DMS53 (cell line): ENCODE measurements at places on chromosomes 4 and X.
A peak's percentile ranks its signal among the peaks of the same experiment; 100 is the strongest.

DNA sequence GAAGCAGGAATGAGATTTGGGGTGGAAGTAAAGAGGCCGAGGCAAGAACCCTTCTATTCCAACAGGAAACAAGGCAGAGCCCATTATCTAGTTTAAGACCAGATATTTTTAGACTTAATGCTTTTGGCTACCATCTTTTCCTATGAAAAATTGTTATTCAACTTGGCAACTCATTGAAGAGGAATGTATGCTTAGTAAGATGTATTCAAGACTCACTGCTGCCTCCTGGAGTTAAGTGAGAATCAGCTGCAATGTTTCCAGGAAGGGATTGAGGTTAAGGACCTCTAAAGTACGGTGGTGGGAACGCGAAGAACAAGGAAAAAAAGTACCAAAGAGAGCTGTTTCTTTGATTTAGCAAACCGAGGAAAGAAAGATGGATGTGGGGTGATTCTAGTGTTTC, 89.1 kb downstream of the RAPGEF2 start:
- DNase-seq: peak; percentile 41

DNA sequence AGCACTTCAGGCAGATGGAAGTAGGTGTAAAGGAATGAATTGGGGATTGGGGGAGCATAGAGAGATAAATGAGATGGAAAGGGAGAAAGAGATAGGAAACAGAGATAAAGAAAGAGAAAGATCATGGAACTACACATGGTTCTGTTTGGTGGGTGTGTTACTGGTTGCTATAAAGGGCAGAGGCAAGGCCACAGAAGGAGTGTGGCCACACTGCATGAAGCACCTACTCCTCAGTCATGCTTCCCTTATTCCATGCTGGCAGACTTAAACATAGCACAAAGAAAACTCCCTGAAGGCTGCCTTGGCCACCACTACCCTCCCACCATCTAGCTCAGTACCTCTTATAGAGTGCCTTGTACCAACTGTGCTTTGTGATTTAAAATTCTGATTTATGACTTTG, 56.9 kb downstream of the OPHN1 start:
- no peak for DNase-seq

- no peak for DNase-seq
Measured at GRCh38 chr4:2923141-2923551, 40.1 kb downstream of the NOP14 start.

DNA sequence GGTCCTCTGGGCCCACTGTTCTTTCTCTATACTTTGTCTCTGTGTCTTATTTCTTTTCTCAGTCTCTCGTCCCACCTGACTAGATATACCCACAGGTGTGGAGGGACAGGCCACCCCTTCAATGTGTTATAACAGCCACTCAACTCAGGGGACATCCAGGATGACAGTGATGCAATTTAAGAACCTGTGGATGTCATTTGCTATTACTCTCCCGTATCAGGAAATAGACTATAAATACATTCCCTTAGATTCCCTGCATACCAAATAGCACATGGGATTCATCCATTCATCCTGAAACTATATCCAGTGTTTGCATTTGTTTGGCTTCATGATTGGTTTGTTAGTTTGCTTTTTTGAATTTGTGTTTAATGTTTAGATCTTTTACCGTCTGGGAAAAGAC, 16.6 kb upstream of the QRFPR start:
- DNase-seq: no peak

GRCh38 chr4:164779811-164780216, 25.9 kb downstream of the SMIM31 start:
- peak; percentile 61 for DNase-seq

DNA sequence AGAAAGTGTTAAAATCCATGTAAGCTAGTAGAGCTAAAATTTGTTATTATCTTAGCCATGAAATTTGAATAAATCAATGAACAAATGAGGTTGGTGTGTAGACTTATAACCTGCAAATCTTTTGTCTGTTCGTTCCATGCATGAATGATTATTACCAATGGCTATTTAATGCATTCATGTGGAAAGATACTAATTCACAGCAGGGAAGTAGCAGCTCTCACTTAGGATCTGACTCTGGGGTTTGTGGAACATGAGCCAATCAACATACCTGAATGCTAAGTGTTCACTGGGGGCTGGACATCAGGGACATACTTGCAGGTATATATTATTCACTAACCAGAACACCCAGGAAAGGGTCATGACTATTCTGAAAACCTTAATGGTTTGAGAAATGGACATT, 444.1 kb downstream of the STIM2 start:
- DNase-seq: peak; percentile 23

DNA sequence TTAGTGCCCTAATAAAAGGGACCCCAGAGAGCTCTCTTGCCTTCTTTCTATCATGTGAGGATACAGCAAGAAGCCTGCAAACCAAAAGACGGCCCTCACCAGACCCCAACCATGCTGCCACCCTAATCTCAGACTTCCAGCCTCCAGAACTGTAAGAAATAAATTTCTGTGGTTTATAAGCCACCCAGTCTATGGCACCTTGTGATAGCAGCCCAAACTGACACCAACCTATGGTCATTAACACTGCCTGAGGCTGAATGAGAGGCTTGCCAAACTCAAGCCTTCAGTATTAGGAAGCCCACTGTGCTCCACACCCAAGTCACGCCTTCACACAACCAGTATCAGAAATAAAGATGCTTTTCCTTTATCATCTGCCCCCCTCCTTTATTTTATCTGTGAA, 127.3 kb upstream of the KLF3 start:
- no peak for DNase-seq

DNA sequence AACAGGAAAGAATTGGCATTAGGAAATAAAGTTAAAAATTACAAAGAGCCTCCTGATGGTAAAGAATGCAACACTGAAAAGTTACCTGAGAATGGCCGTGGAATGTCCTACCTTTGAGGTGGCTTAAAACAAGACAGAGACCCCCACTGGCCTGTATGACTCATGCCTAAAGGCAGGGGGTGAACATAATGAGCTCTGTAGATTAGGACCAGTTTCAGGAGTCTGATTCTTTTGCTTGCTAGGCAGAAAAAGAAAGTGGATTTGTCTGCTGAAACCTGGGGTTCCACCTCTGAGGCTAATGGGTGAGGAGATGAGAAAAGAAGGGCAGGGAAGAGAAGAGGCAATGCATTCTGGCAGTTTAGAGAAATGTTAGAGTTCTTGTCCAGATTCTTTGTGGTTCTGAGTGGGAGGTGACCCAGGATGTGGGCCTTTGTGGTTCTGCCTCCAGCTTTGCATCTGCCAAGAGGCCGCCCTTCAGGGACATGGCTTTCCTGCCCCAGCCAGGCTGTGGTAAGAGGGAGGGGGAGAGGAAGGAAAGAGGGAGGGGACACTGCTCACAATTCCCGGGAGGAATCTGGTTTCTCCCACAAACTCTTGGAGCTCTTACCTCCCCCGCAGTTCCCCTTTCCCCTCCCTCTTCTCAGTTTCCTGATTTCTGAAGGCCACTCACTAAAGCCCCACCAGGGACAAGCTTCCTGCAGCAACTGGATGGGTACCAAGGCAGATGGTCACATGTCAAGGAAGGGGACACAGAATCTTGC, 109.6 kb downstream of the EFNB1 start:
- DNase-seq: no peak

GRCh38 chrX:22159071-22159470, 113.6 kb upstream of the CBLL2 start:
- no peak for DNase-seq

DNA sequence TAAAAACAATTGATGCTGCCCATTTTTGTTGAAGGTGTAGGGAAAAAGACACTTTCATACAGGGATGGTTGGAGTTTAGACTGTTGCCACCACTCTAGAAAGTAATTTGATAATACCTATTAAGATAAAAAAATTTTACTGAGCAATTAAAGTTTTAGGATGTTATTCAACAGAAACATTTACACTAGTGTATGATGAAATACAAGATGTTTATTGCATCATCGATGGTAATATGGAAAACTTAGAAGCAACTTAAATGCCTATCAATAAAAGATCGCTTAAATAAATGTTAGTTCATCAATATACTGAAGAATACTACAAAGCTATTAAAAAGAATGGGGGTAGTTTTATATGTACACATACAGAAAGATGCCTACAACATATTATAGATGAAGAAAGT, 9.2 kb upstream of the VSIG4 start:
- DNase-seq: no peak

DNA sequence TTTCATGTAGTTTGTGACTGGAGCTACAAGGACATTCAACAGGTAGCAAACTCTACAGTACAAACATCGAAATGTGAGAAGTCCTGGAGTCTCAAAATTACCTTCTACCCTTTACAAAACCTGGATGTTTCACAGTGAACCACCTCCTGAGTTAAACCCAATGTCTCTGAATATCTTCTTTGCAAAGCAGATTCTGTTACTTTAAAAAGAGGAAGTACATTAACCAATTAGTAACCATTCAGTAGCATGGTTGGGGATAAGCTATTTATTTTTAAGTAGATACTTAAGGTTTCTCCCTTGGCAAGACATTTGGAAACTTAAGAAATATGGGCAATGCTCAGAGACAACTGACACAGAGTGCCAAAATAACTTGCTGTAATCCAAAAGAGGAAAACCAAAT, 371.9 kb upstream of the NWD2 start:
- DNase-seq: no peak

DNA sequence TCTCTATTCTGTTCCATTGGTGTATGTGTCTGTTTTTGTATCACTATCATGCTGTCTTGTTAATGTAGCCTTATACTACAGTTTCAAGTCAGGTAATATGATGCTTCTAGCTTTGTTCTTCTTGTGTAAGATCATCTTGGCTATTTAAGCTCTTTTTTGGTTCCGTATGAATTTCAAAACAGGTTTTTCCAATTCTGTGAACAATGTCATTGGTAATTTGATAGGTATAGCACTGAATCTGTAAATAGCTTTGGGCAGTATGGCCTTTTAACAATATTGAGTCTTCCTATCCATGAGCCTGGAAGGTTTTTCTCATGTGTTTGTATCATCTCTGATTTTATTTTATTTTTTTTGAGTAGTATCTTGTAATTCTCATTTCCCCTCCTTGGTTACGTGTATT, 94.3 kb downstream of the ANAPC10 start:
- DNase-seq: peak; percentile 21

- DNase-seq: no peak
Measured at GRCh38 chrX:103442536-103442901, 66.2 kb downstream of the BEX3 start.

- no peak for DNase-seq
Measured at GRCh38 chr4:47612116-47613023, 127.3 kb downstream of the ATP10D start.

DNA sequence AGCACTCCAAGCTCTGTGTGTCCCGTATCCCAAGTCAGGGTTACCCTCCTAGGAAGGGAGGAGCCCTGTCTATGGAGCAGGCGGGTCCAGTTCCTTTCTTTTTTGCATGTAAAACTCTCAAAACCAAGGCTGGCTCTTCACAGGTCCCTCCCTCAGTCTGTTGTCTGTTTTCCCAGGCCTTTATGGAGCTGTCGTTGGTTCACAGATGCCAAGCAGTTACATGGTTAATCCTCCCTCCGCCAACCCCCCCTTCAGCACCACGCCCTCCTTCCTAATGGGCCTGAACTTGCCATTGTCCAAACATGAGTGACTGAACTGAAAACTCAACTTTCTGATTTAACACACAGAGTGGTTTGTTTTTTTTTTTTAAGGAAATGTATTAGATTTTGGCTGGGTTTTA, 148.3 kb downstream of the STOX2 start:
- no peak for DNase-seq

DNA sequence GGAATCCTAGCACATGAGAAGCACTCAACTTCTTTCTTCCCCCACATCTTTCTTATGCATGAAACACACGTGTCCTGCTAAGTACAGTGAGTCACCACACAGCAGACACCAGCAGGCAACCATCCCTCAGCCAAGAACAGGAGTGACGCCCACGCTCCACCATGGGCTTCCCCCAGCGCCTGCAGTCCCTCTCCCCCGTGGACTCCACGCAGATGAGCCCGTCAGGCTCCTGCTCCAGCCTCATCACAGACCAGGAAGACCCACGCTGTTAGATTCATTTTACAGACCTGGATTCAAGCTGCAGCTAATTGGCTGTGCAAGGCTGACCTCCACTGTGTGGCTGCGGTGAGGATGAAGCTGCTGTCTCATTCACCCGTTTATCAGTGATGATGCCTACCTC, 16.7 kb downstream of the HMX1 start:
- DNase-seq: no peak

- DNase-seq: peak; percentile 72
Measured at GRCh38 chr4:48635310-48635709, 144.8 kb downstream of the FRYL start.

GRCh38 chrX:14496674-14497073, 32.7 kb upstream of the GLRA2 start:
- peak; percentile 15 for DNase-seq

DNA sequence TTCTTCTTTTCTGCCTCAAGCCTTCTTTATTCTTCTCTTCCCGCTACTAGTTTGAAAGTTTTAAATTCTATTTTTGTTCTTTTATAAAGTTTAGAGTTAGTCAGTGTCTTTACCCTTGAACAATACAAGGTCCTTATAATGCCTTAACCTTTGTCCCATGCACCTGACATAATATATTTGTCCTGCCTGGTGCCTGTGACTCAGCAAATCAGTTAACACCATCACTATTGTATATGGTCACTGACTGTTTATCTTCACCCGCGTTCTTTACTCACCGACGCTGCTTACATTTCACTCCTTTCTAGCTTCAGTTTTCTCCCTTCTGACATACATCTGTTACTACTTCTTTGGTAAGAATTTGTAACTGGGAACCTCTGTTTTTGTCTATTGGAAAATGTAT, 5.7 kb downstream of the SMIM20 start:
- peak; percentile 94 for DNase-seq

GRCh38 chr4:54085284-54085683, 14.7 kb upstream of the GSX2 start:
- peak; percentile 19 for DNase-seq

DNA sequence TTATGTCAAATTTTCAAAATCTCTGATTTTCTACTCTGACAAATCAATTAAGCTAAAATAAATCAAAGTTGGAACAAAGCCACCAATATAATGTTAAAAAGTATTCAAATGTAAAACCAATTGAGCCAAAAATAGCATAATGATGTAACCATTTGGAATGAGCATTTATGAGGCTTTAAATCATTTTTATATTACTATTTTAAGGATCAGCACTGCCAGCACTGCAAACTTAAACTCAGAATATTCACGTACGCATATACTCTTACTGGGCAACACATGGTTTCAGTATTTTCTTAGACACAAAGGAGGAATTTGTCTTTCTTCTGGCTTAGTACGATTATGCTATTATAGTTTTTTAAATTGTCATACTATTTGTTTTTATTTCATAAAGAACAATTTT, 52.2 kb downstream of the AFAP1 start:
- no peak for DNase-seq

GRCh38 chr4:83851261-83852084, 315.6 kb downstream of the GPAT3 start:
- no peak for DNase-seq

DNA sequence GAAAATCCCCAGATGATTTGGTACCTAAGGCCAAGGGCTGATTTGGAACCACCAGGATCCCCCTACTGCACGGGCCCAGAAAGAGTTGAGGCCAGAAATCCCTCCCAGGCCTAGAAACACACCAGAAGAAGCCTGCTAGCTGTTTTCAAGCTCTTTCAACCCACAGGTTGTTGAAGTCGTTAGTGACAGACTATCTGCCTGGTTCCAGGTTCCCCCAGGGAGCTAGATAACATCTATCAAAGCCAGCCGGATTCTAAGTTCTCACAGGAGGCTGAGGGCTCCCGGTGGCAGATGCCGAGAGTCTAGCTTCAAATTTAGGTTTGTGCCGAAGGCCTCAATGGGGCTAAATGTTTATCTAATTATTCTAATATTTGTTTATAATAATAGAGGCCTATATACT, 132.0 kb upstream of the ATP6AP2 start:
- DNase-seq: no peak
